ENCODE measurements at places on chromosomes 5 and 9.

DNA sequence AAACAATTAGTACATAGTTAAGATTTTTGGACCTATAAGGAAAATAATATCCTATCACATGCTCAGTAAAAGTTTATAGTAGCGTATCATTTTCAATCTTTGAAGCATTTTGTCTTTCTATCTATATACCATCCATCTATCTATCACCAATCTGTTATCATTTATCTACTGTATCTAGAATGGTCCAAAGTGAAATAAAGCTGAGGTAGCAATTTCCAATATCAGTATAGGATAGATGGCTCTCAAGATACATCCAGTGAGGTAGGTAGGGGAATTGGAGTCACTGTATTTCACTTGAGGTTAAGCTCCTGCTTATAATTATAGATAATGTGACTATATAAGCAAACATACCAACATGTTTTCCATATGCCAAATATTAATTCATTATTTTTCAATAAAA is 889.1 kb upstream of the CTNND2 start:
- no peak for DNase-seq

- DNase-seq, result no peak
Observed at GRCh38 chr5:135248801-135249231, 150.2 kb downstream of the MACROH2A1 start.

DNA sequence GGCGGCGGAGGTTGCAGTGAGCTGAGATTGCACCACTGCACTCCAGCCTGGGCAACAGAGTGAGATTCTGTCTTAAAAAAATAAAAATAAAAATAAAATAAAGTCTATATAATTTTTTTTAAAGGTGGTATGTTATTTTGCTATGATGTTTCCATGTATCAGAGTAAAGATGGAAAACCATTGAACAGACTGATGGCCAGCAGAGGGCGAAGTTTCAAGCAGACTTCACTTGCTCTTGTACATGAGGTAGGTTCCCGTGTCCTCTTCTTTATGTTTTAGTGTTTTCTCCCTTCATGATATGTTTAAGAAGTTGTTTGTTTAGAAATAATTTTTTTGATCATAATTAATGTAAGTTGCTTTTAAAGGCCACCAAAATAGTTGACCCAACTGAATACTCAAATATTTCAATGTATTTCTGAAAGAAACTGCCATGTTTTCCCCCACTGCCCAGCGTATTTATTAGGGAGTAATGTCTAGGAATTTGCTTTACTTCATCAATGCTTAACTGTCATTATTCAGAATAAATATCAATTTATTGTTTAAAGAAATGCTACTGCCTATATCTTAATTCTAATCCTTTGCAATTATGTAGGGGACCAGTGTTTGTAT is 146.4 kb downstream of the HACD4 start:
- peak; percentile 62 for DNase-seq

GRCh38 chr5:82847562-82847961 is 229.6 kb downstream of the TMEM167A start:
- no peak for DNase-seq

DNA sequence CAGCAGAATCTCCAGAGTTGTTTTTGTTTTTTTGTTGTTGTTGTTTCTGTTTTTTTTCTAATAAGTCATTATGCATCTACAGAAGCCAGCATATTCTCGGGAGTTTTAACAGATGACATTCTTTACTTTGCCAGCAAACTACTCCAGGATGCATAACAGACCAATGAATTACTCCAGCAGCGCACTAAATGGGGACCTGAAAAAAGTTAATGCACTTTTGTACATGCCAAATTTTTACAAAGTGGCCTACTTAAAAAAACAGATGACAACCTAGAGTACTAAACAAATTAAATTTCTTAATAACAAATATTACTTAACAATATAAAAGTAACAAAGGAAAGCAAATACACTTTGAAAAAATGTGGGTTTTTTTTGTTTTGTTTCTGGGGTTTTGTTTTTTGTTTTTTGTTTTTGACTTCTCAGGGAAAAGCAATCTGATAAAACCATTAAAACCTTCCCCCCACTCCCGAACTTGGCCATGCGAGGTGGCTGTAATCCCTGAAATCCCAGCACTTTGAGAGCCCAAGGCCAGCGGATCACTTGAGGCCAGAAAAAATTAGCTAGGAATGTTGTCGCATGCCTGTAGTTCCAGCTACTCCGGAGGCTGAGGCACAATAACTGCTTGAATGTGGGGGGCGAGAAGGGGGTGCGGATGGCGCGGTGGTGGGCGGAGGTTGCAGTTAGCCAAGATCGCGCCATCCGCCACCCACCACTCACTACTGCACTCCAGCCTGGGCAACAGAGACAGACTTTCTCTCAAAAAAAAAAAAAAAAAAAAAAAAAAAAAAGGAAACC is 352.4 kb downstream of the CETN3 start:
- peak; percentile 3 for DNase-seq

GRCh38 chr5:125575891-125576505 is 829.6 kb upstream of the ZNF608 start:
- peak; percentile 65 for DNase-seq

DNA sequence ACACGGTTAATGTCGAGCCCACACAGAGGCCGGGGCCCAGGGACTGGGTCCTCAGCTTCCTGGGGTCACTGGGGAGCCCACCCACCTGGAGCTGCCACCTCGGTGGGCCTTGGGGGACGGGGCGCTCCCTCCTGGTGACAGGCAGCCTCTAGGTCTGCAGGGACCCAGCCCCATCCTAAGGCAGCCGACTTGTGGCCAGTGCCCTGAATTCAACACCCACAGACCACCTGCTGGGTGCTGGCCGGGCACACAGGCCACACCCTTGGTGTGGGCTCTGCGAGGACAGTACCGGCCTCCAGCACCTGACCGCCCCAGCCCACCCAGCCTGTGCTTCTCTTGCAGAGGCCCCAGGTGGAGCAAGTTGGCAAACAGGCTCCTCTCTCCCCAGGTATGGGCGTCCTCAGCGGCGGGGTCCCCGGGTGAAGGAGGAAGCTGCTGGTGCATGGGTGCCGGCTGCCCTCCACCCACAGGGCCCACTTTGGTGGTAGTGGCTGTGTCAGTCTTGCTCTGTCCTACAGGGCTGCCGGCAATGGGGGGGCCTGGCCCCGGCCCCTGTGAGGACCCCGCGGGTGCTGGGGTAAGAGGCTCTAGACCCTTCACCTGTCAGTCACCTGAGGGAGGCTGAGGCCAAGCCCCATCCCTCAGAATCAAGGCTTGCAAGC is 8.3 kb downstream of the ENTPD8 start:
- no peak for DNase-seq

GRCh38 chr9:106075236-106075959 is 381.1 kb downstream of the TMEM38B start:
- no peak for DNase-seq

DNA sequence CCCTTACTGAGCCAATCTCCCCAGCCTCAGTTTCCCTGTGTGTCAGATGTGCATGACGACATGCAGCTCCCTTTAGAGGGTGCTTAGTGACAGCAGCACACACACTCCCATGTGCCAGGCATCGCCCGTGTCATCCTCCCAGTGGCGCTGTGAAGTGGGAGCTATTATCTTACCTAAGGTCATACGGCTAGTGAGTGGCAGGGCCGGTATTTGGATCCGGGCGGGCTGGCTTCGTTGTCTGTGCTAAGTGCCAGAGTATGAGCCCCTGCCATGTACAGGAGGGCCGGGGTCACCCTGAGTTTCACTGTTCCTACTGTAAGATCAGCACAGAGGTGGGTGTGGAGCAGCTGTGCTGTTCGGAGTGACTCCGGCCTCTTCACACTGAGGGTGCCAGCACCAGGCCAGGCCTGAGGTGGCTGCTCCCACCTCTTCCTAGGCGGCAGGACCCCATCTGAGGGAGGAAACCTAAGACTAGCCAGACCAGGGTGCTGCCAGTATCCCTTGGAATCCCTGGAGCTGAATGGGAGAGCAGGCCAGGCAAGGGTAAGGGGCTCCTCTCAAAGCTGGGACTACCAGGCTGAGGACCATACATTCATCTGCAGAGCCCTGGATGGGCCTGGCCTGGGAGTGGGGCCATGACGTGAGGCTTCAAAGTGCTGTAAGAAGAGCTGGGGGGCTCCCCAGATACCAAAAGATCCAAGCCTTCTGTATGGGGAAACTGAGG is 22.5 kb downstream of the AQP7 start:
- DNase-seq, result no peak

GRCh38 chr5:86460519-86460918 is 157.2 kb upstream of the COX7C start:
- DNase-seq, result no peak

GRCh38 chr5:54469622-54470021 is 14.1 kb downstream of the HSPB3 start:
- peak; percentile 47 for DNase-seq

DNA sequence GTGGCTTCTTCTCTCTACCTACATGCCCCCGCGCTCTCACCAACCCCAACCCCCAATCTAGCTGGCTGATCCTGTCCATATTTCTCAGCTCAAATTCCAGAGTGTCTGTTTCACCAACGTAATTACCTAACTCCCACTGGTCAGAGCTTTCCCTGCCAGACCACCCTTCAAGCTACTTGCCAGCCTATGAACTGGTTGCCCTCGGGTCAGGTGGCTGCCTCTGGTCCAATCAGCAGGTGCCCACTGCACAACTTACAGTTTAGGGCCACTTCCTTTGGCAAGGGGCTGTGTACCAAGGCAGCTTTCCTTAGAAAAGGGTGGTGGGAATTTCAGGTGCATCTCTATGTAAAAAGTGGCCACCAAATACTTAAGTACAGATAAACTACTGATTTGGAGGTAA is 92.2 kb upstream of the SLC30A5 start:
- no peak for DNase-seq

DNA sequence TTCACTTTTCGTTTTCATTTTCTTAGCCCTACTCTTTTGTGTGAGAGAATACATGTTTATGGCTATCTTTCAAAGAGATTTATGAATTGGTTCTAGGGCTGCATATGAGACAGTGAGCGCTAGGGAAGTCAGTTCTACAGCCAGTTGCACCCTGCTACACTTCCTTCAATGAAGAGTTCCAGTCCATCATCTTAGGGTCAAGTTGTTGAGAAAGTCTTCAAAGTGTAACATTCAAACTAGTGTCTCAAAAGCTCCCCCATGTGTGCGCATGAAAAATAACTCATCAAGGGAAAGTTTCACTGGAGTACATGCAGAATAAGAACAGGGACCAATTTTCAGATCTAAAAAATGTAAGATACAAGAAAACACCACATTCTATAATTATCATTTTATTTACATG is 317.2 kb downstream of the DEPDC1B start:
- DNase-seq, result peak; percentile 38

DNA sequence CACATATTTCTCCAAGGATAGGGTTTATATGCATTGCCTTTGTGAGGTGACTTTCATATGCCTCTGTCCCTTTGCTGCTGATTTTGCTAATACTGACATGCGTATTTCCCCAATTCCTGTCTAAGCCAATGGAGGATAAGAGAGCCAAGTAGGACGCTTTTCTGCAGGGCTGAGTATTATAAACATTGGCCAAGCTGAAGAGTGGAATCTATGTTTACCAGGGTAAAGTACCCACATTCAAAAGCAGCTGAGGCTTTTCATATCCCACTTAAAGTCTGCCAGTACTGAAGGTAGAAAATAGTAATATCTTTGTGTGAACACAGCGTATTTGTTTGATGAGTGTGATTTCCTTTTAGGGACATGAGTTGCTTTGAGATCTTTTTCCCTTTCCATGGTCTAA is 128.8 kb upstream of the GPR151 start:
- no peak for DNase-seq

- DNase-seq, result peak; percentile 49
Observed at GRCh38 chr5:61306531-61307131, 25.4 kb upstream of the ZSWIM6 start.

GRCh38 chr5:9820691-9821449 is 190.7 kb upstream of the TAS2R1 start:
- DNase-seq, result no peak

GRCh38 chr5:132238901-132239500 is 11.3 kb upstream of the P4HA2 start:
- peak; percentile 58 for DNase-seq

DNA sequence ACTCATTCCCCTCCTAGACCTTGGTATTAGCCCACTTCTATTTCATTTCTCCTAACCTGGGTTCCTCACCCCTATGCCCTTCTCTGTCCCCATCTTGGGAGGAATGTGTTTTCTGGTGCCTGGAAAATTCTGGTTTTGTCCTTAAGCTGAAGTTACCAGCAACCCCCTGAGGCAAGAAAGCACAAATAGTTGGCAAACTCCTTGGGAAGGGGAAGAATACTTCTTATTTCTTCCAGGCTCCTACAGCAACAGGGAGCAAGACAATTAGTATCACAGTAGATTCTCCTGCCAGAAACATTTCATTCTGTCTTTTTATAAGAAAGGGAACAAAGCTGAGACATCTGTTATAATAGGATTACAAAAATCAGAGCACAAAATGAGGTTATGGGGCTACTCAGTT is 142.5 kb downstream of the SNCAIP start:
- no peak for DNase-seq

DNA sequence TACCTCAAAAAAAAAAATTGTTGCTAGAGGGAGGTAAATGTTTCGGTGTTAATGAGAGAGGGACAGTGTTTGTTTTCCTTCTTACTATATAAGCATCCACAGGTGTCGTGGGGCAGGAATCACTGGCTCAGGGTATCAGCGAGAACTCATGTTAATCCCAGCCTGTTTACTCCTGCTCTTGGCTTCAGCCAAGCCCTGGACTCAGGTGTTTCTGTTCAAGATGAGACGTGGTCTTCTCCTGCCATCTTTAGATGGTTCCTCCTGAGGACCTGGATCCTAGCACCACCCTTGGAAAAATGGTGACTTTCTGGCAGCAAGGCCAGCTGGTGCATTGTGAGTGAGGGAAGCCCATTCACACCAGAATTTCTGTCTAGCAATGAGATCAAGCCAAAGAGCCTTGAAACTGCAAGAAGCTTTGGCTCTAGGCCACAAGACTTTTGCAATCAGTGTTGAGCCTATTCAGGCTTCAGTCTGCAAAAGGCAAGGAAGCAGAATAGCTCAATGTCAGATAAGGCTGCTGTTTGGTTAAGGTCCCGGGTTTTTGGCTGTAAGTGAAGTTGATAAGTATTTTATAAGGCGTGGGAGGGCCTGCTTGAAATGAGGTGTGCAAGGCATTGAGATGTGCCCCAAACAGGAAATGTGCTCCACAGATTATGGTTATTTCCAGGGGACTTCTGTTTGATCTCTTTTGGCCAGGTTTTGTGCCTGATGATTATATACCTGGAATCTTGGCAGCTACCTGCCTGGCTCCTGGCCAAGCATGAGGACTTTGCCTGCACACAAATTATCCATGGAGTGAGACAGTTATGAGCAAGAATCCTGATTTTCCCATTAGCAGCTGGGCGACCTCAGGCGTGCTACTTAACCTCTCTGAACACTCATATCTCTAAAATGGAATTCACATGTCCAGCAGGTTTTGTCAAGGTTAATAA is 99.8 kb downstream of the TENT4A start:
- DNase-seq, result no peak

DNA sequence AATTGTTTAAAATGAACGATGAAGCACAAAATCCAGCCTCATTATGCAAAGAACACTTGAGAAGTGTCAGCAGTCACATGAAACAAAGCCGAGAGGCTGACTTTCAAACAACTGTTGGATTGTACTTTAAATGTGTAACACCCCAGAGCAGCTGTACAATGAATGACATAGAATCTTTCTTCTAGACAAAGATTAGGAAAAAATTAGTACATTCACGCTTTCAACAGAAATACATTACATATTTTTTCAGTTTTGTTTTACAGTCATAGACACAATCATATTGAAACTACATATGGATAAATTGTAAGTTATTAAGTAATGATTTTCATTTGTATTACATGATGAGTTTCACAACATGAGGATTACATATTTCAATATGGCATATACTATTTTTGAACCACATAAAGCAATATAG is 10.6 kb upstream of the AGXT2 start:
- DNase-seq, result no peak

- peak; percentile 75 for DNase-seq
Observed at GRCh38 chr5:57653636-57654290, 171.2 kb upstream of the ACTBL2 start.

GRCh38 chr5:3827624-3828023 is 232.0 kb downstream of the IRX1 start:
- no peak for DNase-seq

Data from myocyte (in vitro differentiated cells).